Omental fat pad (tissue), 4 donors: ENCODE measurements at places on chromosomes 3 and 15.

DNA sequence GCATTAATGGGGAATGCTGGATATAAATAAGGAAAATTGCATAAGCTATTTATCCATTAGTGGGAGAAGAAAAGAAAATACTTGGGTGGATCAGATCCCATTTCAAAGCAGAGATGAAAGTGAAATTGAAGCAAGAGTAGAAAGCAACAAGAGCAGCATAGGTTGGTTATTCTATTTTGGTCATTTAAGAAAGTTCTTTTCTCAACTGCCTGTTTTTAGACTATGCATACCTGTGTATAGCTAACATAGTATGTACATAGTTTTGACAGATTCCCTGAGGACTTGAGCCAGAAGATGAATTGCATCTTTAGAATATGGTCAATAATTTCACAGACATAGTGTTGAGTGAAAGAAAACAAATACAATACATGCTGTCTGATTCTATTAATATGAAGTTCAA is 29.0 kb upstream of the DENND4A start:
- DNase-seq: no peak

GRCh38 chr15:93974804-93975481 is 256.4 kb upstream of the MCTP2 start:
- DNase-seq: no peak

DNA sequence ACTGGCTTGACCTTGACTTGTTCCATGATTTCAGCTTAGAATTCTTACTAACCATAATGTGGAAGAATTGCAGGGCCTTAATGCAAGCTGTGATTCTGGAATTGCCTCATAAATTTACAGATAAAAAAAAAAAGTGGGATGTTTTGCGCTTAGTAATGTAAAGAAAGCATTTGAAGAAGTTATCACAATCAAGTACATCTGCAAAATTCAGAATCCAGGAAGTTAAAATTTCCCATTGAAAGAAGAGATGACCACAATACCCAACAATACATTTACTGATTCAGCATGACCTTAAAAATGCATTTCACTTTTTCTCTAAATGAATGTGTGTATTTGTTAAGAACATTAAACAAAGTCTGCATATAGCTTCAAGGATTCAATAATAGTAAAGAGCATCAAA is 65.1 kb upstream of the CCNL1 start:
- no peak for DNase-seq

DNA sequence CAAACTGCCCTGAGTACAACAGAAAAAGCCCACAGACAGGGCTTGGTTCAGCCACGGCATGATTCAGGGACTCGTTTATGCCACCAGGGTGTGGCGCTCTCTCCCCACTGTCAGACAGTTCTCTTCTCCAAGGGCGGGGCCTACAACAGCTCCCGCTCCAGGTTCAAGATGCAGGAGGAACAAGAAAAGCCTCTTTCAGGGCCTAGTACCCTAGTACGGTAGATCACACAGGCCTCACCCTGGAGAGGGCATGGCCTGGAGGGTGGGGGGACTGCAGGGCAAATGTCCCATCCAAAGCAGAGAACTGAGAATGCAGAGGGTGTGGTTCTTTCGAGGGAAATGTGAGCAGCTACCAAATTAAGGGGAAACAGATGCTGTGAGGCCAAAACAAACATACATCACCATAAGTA is 12.0 kb downstream of the MESD start:
- DNase-seq: no peak

DNA sequence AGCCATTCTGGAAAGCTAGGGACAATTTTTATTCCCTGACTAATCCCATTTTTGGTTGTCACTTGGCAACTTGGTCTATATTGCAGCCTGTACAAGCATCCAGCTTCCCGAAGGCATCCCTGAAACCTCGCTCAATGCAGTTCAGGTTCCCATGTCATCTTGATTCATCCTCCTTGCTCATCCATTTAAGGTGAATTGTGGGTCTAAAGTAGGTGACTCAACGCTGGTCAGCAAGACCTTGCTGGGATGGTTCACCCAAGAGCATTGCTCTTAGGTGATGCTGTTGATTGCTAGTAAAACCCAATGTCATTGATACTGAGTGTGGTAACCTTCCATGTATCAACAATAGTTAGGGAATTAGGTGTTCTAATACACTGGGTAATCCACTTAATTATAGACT is 13.1 kb upstream of the RAB8B start:
- no peak for DNase-seq

DNA sequence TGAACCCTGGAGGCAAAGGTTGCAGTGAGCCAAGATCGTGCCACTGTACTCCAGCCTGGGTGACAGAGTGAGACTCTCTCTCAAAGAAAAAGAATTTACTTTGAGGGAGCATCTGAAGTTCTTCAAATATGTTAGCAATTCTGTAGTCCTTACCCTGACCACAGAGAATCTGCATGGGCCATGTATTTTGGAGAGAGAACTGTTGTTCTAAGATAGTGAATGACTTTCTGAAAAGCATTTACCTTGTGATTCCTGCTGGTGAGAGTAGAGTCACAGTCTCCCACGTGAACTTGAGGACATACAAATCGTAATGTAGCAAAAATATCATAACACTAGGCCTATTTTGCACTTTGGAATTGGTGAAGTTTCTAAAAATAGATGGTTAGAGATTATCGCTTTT is 3.9 kb downstream of the BRK1 start:
- no peak for DNase-seq

DNA sequence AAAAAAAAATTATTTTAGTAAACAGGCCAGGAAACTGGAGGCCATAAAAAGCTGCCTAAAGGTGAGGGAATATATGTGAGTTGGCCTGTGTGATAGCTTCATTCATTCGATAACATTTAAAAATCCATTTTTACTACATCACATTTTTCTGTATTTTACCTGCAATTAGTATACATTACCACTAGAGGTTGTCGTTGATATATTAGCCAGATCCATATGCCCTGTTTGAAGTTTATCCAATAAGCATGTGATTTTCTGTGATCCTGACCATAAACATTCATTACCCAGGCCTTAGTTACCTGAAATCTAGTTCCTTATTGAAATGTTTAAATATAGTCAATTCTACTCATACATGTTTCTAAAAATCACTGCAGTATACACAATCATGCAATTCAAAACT is 71.4 kb downstream of the ARNT2 start:
- DNase-seq: no peak

- DNase-seq: no peak
Measured at GRCh38 chr15:70788114-70789049, 25.0 kb upstream of the UACA start.

GRCh38 chr15:70147778-70148177 is 50.1 kb upstream of the TLE3 start:
- DNase-seq: no peak

DNA sequence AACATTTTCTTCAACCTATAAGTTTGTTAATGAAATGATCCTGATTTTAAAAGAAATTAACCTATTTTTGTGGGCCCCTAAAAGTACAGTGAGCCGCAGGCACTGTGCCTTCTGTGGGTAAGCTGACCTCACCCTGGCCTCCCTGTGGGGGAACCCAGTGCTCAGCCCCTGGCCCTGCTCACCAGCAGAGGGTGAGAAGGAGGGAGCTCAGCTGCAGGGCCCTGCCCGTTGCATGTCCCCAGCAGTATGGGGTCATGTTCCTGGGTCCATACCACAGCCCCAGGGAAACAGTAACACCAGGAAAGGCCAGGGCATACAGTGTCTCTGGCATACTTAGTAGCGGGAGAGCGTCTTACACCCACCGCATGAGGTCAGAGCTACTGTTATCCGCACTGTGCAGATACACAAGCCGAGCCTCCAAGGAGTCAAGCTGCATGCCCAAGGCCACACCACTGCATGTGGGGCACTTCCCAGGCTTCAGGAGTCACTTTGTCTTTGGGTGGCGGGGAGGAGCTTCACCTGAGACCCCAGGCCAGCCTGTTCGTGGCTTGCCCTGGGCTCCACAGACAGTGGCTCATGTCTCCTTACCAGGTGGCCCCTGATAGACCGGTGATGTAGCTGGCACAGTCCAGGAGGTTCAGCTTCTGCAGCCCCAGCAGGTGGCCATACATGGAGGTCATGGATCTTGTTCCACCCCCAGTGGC is 22.6 kb upstream of the EHD4 start:
- DNase-seq: no peak

GRCh38 chr3:162489853-162490252 is 993.2 kb downstream of the OTOL1 start:
- no peak for DNase-seq
